ENCODE measurements at places on chromosomes 3 and 15.

DNA sequence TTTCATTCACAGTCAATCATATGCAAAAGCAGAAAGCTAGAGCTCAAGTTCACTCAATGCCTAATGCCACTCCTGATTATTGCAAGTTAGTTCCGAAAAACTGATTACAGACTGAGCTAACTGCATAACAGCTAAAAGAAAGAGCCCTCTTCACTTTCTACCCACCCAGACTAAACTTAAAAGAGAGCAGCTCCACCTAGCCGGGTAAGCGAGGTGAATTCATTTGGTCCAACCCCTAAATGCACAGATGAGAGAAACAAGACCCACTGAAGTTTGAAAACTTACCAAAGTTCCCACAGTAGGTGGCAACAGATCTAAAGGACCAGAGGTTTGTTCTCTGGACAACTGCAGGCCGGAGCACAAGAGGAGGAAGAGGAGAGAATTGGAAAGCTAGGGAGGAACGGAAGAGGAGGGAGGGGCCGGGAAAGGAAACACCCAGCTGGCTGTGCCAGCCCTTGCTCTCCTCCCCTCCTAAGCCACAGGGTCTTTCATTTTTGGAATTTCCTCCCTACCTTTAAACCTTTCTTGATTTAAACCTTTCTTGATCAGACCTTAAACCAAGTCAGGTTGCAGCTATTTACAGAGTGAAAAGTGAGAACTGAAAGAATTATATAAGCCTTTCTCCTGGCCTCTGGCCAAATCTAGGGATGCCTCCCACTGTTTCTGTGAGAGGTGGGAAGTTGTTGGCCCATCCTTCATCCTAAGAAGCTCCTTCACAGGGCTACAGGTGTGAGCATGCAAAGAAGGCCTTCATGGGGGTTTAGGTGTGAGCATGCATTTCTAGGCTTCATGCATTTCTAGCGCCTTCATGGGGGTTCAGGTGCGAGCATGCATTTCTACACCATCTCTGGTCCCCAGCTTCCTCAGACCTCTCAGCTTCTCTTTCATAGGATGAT, 114.7 kb upstream of the LMOD3 start:
- no peak for DNase-seq

DNA sequence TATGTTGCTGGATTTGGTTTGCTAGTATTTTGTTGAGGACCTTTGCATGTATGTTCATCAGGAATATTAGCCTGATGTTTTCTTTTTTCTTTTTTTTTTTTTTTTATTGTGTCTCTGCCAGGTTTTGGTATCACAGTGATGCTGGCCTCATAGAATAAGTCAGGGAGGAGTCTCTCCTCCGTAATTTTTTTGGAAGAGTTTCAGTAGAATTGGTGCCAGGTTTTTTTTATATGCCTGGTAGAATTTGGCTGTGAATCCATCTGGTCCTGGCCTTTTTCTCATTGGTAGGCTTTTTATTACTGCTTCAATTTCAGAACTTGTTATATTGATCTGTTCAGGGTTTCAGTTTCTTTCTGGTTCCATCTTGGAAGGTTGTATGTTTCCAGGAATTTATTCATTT, 165.8 kb downstream of the VPS8 start:
- no peak for DNase-seq

DNA sequence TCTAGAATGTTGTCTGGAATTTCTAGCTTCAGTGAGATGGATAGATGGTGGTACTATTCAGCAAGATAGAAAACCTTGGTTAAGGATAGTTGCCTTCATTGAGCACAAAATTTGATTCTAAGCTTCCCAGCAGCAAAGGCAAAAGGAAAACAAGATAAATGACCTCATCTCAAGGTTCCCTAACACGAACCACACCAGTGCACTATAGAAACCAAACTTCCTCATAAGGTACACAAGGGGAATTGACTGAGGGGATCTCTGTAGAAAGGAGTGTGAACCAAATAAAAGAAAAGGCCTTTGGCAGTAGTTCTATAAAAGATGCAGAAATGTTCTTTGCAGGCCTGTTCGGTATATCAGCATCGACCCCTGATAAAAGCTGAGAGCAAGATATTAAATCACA, 288.9 kb downstream of the SHQ1 start:
- DNase-seq = no peak

DNA sequence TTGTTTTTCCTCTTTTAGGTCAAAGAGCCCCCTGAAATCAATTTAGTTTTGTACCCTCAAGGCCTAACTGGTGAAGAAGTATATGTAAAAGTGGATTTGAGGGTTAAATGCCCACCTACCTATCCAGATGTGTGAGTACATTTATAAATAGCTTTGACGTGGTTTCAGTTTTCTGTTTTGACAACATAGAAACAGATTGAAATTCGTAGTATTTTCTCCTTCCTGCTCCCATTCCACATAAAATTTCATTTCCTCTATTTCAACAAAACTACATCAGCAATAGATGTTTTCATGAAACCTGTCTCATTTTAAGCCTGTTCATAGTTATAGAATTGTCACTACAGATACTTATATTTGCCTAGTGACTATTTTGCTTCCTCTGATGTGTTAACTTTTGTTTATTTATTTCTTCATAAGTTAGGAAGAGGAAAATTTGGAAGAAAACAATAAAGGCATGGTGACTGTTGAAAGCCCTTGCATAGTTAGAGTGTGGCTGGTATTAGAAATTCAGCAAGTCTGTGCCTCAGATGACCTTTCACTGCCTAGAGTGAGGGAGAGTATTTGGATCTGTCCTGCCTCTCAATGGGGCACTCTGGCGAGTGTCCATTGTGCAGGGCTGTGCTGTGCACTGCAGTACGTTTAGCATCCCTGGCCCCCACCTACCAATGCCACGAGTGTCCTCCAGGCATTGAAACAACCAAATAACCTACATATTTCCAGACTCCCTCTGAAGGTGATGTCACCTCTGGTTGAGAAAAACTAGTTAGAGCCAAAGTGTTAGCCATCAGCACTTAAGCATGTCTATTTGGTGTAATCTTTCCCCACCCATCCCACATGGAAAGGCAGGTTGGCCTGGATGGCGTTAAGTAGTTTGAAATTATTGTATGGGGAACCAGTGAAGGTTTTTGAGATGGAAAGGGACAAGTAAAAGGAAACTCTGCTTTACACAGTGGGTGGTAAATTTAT, 5.9 kb downstream of the EIF2AK4 start:
- DNase-seq = no peak

GRCh38 chr3:197340521-197340871, 42.1 kb upstream of the DLG1 start:
- DNase-seq = no peak

DNA sequence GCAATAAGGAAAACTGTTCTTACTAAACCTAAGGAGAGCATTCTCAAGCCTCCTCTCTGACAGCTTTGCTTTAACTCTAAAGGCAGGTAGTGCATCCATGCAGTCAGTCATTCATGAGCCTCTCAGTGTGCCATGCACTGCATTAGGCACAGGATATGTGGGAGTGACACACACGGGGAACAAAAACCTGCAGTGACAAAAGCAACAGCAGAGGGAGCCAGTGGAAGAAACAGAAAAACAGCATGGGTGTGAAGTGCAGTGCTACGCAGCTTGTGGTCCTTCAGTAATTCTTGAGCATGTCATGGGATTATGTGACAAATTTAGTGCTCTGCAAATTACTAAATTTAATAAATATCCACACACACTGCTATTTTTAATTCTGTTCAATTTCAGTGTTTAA, 230.7 kb downstream of the BBX start:
- DNase-seq = no peak

DNA sequence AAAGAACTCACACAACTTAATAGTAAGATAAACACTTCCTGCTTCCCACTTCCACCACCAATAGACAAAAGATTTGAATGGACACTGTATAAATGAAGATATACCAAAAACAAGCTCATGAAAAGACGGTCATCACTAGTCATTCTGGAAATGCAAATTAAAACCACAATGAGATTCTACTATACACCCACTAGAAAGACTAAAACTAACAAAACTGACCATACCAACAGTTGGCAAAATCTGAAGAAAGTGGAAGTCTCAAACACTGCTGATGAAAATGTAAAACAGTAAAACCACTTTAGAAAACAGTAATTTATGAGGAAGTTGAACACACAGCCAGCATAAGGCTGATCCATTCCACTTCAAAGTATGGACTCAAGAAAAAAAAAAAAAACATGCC, 35.6 kb upstream of the CD96 start:
- DNase-seq = no peak

- DNase-seq = no peak
Measured at GRCh38 chr15:83810110-83810509, 156.2 kb downstream of the ADAMTSL3 start.

- no peak for DNase-seq
Measured at GRCh38 chr15:85314633-85315032, 65.8 kb upstream of the AKAP13 start.

DNA sequence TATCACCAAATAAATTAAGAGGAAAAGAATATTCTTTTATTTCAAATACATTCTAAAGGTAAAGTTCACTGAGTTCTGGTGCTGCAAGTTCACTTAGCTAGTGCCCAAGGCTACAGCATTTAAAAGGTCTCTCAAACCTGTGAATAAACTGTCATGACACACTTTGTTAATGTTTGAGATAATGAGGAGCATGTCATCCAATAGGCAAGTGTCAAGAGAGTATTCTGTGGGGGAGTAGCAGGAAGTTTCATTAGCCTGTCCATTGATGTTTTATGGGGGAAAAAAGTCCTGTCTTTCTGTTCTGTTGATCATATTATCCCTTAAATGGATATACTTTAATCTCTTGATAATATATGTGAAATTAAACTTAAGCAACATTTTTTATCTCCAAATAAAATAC, 4.0 kb downstream of the SPESP1 start:
- no peak for DNase-seq

DNA sequence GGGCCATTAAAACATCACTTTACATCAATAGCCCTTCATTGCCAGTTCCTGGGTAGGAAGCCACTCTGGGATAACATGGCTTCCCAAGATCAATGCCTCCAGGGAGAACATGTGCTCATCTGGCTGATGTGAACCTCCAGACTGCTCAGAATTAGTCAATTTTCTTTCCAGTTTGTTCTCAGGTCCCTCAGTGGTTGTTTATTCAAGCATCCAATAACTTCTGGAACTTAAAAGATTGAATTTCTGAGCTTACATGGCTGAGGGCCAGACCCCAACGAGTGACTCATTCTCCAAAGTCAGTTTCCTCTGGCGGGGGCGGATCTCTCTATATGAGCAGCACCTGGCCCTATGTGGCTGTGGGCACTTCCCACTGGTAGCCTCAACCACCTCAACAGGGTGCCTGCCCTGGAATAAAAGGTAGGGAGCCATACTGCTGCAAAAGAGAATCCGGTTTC, 34.0 kb downstream of the LYZL4 start:
- no peak for DNase-seq

DNA sequence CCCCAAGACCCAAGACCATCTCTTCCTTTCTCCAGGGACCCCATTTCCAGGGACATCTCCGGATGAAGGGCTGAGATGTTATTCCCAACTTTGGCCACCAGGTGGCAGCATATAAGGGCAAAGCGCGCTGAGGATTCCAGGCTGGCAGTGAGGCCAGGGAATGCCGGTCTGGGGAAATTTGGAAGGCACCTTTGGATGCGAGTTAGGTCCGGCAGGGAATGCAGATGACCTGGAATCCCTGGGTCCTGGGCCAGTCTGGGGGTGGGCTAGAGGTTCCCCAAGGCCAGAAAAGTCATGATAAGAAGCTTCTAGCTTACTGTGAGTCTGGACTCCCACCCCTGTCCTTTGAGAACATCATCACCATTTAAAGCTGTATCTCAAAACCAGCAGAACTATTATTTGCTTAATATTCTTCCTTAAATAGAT, 1.6 kb upstream of the CHST13 start:
- DNase-seq = peak; percentile 85

GRCh38 chr15:25556136-25556535, 117.3 kb upstream of the UBE3A start:
- no peak for DNase-seq

DNA sequence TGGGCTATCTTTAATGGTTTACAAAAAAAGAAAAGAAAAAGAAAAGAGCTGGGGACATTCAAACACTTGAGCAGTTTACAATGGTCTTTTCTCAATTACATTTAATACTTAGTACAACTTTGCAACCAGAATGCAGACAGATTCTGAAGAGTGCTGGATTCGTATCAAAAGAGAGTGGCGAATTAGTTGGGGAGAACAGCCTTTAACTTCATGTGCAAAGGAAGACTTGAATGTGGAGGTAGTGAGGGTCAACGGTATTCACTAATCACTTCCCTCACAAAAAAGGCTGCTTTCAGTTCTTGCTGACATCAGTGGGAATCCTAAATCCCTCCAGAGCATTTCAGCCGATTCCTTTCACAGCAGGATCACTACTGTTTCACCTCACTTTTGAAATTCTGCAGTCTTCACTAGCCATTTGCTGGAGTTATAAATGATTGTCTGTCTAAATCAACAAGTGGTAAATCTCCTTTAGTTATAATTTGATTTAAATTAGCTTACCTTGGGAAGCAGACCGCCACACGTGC, 323.0 kb upstream of the SEMA6D start:
- no peak for DNase-seq

DNA sequence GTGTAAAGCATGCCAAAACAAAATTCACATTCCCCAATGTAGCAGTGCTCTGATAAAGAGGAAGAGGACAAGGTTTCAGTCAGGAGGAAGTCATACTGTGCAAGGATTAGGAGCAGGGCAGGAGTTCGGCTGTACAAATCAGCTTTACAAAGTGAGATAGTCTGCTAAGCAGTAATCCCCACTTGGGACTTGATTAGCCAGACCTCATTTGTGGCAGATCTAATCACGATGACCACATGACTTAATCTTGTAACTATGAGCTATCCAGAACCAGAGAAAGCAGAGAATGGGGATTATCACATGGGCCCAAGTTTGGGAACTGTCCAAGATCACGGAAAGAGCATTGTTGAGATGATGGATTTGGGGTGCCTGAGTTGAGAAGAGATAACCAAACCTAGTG, 7.8 kb downstream of the DCBLD2 start:
- DNase-seq = no peak

- no peak for DNase-seq
Measured at GRCh38 chr15:78955355-78955754, 10.5 kb upstream of the CTSH start.

DNA sequence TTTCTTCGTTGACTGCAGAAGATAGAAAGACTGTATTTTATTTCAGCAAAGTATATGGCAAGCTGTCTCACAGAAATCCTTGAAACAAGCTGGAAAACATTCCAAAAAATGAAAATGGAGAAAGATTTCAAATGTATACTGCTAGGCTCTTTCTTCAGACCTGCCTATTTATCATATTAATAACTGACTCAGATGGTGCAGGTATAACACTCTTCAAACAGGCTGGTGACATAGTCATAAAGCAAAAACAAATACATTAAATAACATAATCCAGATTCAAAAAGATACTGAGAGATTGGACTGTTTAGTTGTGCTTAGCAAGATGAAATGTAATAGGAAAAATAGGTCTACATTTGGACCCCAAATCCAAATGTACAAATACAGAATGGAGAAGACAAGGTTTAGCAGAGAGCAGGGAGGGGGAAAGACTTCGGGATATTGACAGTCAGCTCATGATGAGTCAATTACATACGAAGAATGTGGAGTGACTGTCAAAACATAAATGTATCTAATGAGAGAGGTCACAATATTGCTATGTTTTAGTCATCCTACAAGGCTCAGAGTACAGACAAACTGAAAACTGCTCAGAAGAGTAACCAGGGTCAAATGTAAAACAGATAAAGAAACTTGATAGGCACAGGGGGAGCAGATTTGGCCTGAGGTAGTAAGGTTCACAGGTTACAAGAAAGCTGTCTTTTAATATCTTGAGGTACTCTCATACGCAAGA, 88.7 kb downstream of the DMXL2 start:
- DNase-seq = no peak
